ENCODE measurements at places on chromosomes 2 and 18. TPM values are rescaled to one million over a fixed set of nuclear protein-coding genes. Genes with fewer than 3 reads are reported as not detected.

The LTBP1 gene
- total RNA-seq = 0.35 TPM

The GPR35 gene
- total RNA-seq = 5.7 TPM

The NEMP2 gene
- 18.9 TPM for total RNA-seq

The CYP1B1 gene
- 17.1 TPM for total RNA-seq
